ENCODE measurements at places on chromosomes 5 and 9.

- no peak for DNase-seq
Observed at GRCh38 chr9:89329917-89330316, 11.6 kb downstream of the SECISBP2 start.

GRCh38 chr9:76374783-76375559, 19.3 kb downstream of the RFK start:
- DNase-seq: no peak

DNA sequence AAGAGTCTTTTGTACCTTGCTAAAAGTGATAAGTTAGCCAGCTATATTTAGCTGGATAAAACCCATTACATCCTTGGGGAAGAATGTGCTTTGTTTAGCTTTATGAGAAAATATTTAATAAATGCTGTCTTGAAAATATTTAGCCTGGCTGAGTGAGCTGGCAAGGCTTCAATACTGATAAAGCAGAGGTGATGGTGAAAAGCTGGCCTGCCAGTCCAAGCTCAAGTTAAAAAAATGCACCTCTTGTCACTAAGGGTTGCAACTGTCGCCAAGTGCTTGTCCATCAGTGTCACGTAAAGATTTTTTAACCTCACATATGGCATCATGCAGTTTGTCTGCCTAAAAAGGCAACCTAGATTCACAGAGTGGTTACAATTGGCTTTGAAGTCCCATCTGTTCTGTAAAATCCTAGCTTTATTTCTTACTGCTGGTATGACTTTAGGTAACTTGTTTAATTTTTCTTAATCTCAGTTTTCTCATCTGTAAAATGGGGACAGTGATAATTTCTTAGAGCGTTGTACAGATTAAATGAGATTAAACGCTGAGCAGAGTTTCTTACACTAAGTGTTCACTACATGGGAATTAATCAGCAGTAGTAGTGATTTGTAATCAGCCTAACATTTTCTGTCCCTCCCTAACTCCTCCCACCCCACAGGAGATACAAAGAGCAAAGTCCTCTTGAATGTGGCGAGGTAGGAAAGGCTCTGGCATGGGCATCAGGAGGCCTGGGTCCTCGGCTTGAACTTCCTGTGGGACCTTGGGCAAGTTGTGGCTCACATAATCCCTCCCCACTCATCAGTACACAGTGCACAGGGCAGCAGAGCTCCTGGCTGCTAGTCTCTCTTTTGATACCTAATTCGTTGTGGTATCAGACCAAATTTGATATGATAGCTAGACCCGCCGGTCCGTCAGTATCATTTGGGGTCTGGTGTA, 48.7 kb downstream of the PIK3R1 start:
- no peak for DNase-seq

DNA sequence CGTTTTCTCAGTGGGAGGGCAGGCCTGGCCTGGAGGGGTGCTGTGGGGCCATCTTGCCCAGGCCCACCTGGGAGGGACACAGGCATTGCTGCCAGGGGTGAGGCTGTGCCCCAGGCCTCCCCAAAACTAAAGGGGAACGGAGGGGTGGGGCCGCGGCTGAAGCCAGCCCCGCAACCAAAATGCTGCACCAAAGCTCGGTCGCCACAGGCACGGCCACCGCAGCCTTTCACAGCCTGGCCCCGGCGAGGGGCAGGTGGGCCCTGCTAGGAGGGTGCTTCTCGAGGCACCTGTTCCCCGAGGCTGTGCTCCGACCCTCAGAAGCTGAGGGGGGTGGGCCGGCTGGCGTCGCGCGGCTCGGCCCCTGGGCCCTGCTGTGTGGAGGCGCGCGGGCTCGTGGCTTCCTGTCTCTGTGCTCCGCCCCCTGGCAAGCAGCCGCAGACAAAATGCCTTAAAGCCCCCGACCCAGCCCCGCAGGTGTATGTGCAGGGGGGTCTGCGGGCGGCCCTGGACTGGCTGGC, 57.6 kb downstream of the JAK2 start:
- no peak for DNase-seq

DNA sequence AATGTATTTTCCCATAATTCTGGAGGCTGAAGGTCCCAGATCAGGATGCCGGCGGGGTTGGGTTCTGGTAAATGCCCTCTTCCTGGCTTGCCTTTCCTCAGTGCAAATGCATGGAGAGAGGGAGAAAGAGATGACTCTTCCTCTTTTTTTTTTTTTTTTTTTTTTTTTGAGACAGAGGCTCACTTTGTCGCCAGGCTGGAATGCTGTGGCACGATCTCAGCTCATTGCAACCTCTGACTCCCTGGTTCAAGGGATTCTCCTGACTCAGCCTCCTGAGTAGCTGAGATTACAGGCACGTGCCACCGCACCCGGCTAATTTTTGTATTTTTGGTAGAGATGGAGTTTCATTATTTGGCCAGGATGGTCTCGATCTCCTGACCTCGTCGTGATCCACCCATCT, 300.0 kb upstream of the TAS2R1 start:
- no peak for DNase-seq

DNA sequence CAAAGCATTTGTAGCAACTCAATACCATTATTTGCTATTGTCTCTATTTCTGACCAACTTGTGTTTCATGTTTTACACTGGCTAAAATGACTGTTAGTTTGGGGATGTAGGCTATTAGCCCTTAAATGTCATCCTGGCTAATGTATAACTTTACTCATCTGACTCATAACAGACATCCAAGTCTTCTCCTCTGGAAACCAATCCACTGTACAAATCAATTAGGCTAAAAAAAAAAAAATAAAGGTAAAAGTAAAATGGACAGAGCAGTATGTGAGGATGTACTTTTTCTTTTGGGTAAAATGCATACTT, 20.6 kb downstream of the MEGF9 start:
- no peak for DNase-seq

DNA sequence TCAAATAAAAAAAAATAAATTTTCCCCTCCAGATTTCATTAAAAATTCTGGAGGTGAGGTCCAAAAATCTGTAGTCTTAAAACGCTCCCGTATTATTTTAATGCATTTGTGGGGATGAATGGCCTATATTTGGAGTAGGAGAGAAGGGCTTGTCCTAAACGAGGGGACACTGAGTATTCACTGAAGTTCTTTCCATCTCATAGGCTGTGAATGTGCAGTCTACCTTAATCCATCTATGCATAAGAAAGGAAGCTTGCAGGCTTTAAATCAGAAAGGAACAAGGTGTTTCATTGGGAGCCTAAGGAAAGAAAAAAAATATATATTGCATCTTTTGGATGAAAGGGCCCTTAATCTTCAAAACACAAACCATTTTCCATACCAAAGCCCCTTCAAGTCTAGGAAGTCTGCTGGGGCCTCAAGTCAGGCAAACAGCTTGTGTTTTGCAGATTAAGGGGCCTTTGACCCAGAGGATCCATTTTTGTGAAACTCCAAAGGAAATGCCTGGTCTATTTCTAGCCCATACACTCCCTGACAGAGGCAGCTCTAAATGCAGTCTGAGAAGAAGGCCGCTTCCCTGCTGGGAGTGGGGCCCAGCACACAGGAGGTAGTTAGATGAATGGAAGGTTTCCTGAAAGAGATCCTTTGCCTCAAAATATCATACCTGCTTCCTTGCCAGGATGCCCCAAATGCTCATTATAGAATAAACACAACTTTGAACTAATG, 35.6 kb downstream of the BRINP1 start:
- no peak for DNase-seq

- DNase-seq: no peak
Observed at GRCh38 chr9:128155736-128156500, 4.1 kb upstream of the BBLN start.

DNA sequence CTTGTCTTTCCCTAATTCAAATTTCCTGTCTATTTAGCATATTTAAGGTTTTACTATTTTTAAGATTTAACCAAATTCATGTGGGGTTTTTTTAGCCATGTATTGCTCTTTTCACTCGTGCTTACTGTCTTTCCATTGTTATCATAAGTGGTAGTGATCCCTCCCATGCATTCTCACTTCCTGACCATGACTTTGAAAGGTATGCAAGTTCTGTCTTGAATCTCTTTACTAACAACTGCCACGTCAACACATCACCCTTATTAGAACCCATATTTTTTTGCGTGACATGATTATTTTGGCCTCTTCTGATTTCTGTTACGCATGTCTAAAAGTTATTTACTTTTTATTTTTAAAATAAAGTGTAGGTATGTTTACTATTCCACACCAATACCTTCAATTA, 94.7 kb upstream of the CDH6 start:
- DNase-seq: no peak

GRCh38 chr9:98974994-98975712, 31.4 kb downstream of the COL15A1 start:
- DNase-seq: peak; percentile 40
